Stimulated activated CD4-positive, alpha-beta T cell treated with anti-CD3 and anti-CD28 coated beads, Interleukin-2, amount 100 ng/mL, for 24 hours (primary cell): ENCODE measurements at places on chromosomes 12 and 14.

DNA sequence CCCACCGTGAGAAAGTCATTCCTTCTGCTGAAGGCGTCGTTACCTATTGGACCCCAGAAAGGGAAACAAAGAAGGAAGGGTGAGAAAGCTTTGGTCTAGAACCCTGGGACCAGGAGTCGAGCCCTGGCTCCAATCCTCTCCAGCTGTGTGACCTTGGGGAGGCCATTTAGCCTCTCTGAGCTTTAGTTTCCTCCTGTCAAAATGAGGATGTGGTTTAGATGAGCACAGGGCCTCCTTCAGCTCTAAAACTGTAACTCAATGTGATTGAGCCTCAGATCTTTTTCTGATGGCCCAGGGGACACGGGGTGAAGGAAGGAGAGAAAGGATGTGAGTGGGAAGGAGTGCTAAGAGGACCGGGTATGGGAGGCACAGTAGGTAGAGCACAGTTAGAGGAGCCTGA, 7.7 kb downstream of the JDP2 start:
- DNase-seq: no peak

- no peak for DNase-seq
Measured at GRCh38 chr14:101791919-101792572, 30.5 kb downstream of the PPP2R5C start.

DNA sequence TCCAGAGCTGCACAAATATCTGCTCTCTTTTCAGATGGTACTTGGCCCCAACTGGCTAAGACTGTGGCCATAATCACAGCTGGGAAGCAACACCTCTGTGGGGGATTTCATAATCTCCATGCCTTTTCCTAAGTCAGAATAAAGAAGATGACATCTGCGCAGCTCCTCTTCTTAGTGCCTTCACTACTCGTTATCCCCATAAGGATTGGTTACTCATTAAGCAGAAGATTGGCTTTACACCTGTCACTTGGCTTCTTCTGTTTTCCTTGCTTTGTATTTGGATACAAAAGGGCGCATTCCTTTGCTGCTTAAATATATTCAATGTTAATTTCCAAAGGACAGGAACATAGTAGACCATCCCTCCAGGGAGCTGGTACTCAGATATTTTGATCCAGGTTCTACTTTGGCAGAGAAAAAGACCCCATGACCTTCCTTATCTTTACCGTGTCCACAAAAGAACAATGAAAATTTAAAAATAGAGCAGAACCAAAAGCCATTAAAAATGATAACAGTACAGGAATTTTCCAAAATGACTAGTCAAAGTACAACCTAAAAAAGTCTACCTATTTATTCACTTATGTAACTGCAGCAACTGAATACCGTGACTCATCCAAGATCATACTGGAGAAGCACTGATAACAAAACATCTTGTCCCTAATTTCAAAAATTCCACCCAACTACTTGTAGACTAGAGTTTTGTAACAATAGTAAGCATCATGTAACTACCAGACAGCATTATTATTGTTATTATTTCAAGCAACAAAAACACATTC, 352.3 kb upstream of the TMPO start:
- no peak for DNase-seq

- DNase-seq: peak; percentile 82
Measured at GRCh38 chr14:49768301-49769121, 558 bp downstream of the KLHDC2 start.

GRCh38 chr12:110023059-110023980, 24.1 kb downstream of the ANKRD13A start:
- DNase-seq: no peak

DNA sequence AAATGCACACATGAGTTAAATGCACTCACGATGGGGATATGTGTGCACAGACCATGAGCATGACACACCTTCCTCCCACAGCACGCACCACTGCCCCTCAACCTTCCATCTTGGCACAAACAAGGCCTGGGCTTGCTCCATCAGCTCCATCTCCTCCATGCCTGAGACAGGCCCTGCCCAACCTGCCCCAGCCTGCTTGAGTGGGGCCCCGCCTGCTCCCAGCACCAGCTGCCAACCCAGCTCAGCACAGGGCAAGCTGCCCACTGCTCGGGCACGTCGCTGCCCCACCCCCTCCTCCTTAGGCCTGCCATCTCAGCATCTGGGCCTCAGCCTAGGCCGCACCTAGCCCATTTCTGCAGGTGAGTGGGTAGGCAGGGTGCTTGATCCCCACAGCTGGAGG, 27.6 kb upstream of the KRT78 start:
- no peak for DNase-seq

- DNase-seq: no peak
Measured at GRCh38 chr12:123655420-123655819, 15.5 kb upstream of the TCTN2 start.

DNA sequence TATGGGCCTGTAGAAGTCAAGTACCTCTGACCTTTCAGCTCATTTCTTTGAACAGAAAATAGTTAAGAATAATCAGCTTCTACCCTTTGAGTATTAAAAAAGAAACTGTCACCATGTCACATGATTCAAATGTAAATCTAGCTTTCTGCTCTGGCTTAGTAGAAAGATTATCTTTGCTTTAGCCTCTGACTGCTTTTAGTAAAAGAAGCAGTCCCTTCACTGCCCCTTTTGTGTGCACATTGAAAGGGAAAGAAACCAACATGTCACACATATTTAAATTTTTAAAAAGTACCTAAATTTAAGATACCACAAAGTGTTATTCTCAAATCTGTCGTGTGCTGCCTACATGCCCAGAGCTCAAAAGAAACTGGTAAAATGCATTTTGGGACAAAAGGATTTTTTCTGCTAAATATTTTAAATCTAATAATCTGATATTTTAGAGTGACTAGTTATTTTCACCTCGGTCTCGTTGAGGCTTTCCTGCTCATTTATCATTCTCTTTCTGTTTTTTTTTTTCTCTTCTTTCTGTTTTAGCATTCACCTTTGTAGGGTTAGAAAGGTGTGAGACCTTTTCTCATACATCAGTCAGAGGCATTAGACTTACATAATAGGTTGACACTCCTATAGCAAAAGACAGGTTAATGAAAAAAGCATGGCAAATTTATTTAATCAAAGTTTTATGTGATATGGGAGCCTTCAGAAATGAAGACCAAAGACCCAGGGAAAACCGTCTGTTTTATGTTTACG, 41.3 kb downstream of the SLC16A7 start:
- DNase-seq: no peak

GRCh38 chr14:30680036-30680435, 57.9 kb downstream of the SCFD1 start:
- DNase-seq: no peak

DNA sequence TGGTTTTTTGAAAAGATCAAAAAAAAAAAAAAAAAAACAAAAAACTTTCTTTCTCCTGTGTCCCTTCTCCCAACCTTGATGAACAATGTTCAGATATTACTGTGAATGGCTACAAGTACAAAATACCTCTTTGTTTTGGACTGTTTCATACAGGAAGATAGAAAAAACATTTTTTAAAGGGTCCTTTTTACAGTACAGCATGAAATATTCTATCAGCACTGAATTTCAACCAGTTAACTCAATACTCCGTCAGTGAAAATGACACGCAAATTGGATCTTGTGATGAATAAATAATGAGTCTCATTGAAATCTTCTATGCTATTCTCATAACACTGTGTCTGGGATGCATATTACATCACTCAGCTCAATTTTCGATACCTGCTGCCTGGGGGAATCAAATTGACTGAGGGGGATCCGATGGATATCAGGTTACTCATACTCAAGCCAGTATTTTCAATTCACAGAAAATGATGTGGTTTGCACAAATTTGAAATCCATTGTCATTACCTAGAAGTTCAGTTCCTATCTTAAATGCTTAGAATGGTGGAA, 179.6 kb downstream of the TMTC2 start:
- DNase-seq: no peak

- peak; percentile 96 for DNase-seq
Measured at GRCh38 chr14:73728717-73729330, 14.6 kb upstream of the PNMA1 start.

GRCh38 chr12:105205322-105206048, 30.5 kb downstream of the APPL2 start:
- DNase-seq: no peak

GRCh38 chr12:116640281-116640680, 81.1 kb downstream of the MAP1LC3B2 start:
- DNase-seq: no peak

GRCh38 chr14:24565766-24566165, 10.3 kb downstream of the CTSG start:
- DNase-seq: no peak

- DNase-seq: no peak
Measured at GRCh38 chr12:13538136-13538535, 341.6 kb downstream of the EMP1 start.

- no peak for DNase-seq
Measured at GRCh38 chr12:24754690-24755638, 193.9 kb downstream of the BCAT1 start.

DNA sequence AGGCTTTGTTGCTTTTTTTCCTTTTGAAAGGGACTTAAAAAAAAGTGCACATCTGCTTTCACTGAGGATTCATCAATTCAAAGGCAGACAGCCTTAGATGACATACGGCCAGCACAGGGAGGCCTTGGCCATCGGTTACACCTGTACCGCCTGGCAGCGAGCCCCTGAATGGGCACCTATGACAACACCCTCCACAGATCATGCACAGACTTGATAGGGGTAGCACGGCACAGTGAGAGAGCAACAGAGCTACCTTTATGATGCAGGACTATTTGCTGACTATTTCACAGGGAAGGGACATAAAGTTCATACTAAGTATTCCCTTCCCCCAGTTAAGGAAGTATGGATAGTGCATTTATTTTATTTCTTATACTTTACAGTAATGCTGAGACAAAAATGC, 137.9 kb upstream of the ARID2 start:
- DNase-seq: no peak

DNA sequence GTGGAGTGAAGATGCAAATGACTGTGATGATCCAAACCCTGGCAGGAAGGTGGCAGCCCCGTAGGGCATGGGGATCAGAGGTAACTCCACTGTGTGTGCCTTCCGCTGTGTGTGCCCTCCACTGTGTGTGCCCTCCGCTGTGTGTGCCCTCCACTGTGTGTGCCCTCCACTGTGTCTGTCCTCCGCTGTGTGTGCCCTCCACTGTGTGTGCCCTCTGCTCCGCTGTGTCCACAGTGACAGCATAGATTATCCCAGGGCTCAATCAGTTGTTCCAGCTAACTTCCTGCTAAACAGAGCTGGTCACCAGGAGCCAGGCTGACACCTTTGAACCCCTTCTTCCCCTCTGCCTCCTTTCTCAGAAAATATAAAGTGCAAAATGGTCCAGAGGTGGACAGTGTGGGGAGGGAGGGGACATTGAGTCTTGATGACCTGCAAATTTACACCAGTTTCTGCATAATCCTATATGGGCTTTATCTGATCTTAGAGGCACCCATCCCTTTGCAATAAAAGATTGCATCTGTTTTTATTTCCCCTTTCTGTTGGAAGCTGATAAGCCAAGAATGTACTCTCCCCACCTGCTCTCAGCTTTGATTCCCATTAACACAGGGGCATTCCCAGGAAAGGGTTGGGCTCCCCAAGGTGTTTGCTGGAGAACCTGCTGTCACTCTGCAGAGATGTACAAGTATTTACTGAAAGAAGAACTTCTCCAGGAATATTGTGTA, 21.6 kb upstream of the HNF1A start:
- no peak for DNase-seq

DNA sequence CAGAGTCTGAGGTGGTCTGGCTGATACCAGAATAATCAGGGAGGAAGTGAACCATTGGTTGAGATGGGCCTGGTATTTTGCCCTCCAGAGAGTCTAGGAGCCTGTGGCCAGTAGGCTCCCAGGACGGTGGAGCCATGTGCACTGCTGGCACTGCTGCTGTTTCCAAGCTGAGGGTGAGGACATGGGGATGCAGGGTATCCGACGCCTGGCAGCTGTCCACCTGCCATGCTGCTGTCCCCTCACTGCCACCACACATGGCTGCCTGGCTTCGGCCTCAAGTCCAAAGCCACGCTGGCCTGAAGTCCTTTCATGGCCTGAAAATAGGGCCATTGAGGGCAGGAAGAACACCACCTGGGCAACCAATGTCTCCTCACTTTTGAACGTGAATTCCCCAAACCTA, 8.6 kb downstream of the CACNA1C start:
- DNase-seq: no peak

DNA sequence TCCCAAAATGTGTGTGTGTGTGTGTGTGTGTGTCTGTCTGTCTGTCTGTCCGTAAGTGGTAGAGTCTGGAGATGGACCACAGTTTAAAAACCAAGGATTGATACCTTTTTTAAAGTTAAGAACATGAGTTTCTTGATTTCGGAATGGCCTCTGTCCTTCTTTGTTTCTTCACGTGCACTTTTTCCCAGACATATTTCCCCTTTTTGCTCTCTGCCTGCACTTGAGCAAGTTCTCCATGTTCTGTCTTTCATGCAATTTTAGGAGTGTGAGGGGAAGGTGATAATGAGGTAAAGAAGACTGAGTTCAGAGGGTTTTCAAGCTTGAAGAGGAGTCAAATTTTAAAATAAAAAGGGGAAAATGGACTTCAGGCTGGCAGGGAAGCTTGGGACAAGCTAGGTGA, 12.7 kb downstream of the OLR1 start:
- DNase-seq: no peak

GRCh38 chr12:1935700-1936378, 17.4 kb upstream of the CACNA2D4 start:
- no peak for DNase-seq

GRCh38 chr12:95509300-95509699, 35.3 kb downstream of the METAP2 start:
- DNase-seq: no peak

- no peak for DNase-seq
Measured at GRCh38 chr12:40474630-40475029, 217.6 kb upstream of the CNTN1 start.

- DNase-seq: no peak
Measured at GRCh38 chr12:41032386-41032785, 155.7 kb upstream of the PDZRN4 start.

- DNase-seq: no peak
Measured at GRCh38 chr12:59808317-59808910, 212.6 kb downstream of the SLC16A7 start.

DNA sequence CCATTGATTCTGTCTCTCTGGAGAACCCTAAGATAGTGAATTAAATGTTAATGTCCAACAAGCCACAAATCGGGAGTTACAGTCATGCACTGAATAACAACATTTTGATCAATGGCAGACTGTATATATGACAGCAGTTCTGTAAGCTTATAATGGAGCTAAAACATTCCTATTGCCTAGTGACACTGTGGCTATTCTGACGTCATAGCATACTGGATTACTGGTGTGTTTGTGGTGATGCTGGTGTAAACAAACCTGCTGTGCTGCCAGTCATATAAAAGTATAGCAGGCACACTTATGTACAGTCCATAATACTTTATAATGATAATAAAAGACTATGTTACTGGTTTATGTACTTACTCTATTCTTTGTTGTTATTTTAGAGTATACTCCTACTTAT, 56.7 kb upstream of the BICD1 start:
- DNase-seq: no peak

DNA sequence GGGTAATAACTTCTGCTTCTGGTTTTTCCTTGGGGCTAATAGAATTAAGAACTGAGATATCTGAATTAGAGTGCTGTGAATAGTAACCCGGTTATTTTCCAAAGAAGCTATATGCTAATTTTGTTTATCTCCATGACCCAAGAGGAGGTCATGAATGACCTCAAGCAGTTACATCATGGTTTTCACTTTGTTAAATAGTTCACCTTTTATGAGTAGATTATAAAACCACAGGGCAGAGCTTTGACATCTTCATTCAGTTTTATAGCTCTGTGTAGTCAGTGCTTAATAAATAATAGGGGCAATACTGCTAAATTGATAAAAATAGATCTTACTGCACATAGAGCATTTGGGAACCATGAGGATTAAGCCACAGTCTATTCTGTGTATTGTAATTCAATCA, 462.2 kb downstream of the LRIG3 start:
- DNase-seq: no peak
